ENCODE measurements at places on chromosomes 12 and 14.

- DNase-seq, result no peak
Measured at GRCh38 chr14:64855721-64856528, 23.8 kb downstream of the SPTB start.

GRCh38 chr12:83664650-83665049 lies 977.9 kb downstream of the TMTC2 start:
- no peak for DNase-seq

DNA sequence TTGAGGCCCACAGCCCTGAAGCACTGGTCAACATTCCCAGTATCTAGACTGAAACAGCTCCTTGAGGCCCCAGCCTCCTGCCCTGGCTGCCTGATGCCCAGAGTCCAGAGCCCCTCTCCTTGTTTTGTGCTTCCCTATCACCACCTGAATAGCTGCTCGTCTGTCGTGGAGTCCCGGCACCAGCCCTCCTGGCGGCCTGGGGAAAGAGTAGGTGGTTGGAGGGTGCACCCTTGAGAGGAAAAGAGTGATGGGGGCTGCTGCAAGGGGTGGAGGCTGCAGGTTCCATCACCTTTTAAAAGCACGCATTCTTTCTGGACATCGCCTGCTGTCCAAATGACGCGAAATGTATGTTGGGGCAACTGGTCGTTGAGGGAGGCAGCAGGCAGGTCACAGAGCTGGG lies 3.2 kb downstream of the RABGGTA start:
- DNase-seq, result no peak

GRCh38 chr12:109292342-109292711 lies 16.8 kb downstream of the FOXN4 start:
- no peak for DNase-seq

DNA sequence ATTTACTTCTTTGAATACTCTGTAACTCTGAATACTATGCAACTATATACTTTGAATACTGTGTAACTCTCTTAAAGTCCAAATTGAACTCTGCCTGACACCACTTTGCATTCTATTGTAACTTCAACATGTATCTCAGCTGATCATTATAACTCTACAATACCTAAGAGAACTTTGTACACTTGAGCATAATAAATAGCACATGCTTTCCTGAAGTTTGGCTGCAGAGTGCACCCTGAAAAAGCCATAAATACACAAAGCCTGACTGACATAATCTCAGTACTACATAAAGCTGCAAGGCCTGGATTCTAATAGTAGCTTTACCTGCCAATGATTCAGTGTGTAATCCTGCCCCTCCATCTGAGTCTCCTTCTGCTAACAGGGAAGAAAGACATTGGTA lies 21.3 kb upstream of the COX16 start:
- no peak for DNase-seq

GRCh38 chr12:90631591-90632212 lies 323.3 kb downstream of the CCER1 start:
- DNase-seq, result no peak

DNA sequence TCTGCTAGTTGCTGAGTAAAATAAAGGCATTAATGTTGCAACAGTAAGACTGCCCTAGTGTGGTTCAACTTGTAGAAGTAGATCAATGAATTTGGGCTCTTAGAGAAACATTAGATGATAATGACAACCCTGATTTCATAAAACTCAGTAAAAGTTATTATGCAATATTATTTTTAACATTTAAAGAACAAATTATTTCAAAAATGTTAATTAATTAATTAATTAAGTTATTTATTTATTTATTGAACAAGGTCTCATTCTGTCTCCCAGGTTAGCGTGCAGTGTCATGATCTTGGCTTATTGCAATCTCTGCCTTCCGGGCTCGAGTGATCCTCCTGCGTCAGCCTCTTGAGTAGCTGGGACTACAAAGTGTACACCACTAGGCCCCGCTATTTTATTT lies 1016.4 kb downstream of the VRK1 start:
- no peak for DNase-seq

Data from CD4-positive, alpha-beta memory T cell (primary cell).